ENCODE measurements at places on chromosomes 5 and 9.
A peak's percentile ranks its signal among the peaks of the same experiment; 100 is the strongest.

GRCh38 chr5:86795659-86796058 lies 177.9 kb downstream of the COX7C start:
- DNase-seq = no peak

DNA sequence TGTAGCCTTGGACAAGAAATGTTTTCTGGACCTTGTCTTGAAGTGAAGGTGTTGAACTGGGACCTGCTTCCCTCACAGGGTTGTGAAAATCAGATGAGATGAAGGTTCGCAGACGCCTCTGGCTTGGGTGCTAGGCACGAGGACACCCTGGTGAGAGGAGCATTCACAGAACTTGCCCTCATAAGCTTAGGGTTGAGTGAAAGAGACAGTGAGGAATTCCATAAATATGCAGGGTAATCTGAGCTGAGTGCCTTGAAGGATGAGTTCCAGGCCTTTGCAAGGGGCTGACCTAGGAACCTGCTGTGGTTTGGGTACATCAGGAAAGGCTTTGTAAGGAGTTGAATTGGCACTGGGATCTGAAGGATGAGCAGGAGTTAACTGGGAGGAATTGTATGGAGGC lies 75.7 kb upstream of the SAP30L start:
- DNase-seq = no peak

- peak; percentile 86 for DNase-seq
Measured at GRCh38 chr5:107672211-107673038, 1.7 kb upstream of the EFNA5 start.

GRCh38 chr5:110630350-110630749 lies 96.1 kb downstream of the TMEM232 start:
- DNase-seq = no peak

- DNase-seq = no peak
Measured at GRCh38 chr9:128175102-128175563, 15.1 kb downstream of the BBLN start.

DNA sequence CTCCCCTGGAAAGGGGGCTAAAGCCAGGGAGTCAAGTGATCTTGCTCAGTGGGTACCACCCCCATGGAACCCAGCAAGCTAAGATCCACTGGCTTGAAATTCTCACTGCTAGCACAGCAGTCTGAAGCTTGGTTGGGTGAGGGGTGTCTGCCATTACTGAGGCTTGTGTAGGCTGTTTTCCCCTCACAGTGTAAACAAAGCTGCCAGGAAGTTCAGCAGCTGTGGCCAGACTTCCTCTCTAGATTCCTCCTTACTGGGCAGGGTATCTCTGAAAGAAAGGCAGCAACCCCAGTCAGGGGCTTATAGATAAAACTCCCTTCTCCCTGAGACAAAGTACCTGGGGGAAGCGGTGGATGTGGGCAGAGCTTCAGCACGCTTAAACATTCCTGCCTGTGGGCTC lies 17.1 kb upstream of the EPB41L4A start:
- no peak for DNase-seq

GRCh38 chr5:174521449-174521848 lies 202.9 kb upstream of the MSX2 start:
- no peak for DNase-seq

DNA sequence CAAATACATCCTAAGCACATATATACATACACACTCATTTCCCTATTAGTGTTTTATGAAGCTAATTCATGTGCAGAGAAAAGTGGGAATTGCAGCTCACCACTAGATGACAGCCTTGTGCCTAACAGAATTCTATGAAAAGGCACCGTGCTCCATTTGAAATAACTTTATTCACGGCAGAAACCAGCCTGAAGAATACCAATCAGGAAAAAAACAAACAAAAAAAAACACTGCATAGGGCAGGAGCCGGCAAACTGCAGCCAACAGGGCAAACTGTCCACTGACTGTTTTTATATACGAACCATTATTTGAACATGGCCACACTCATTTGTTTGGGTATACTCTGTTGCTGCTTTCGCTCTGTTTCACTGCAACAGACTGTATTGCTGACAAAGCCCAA lies 33.6 kb downstream of the ERMP1 start:
- DNase-seq = peak; percentile 10

GRCh38 chr5:142613271-142613671 lies 72.6 kb downstream of the FGF1 start:
- no peak for DNase-seq

DNA sequence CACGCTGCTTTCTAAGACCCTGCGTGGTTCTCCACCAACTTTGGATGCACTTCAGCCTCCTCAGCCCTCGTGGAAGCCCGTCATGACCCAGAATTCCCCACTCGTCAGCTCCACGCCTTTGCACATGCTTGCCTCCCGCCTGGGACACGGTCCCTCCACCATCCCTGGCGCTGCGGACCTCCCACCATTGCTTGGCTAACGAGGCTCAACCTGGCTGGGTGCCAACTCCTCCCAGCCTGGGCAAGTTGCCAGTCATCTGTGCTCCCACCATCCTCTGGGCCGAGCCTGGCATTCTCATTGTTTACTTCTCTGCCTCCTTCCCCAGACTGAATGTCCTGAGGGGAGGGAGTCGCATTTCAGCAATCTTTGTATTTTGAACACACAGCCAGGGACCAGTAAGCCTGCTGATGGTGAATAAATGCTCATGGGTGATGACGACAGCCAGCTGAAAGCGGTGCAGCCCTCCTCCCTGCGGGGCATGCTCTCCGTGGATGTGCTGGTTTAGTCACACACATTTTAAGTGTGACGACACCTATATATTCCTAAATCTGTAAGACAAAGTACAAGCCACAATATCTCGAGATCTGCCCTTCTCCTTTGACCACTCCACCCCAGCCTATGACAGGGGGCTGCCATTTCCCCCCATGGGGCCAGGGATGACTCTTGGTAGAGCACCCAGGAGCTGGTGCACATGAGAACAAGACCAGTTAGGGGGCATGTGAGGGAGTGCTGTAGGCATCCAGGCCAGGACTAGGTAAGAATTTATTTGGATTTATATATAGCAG lies 37.6 kb downstream of the ANKRD33B start:
- peak; percentile 96 for DNase-seq

DNA sequence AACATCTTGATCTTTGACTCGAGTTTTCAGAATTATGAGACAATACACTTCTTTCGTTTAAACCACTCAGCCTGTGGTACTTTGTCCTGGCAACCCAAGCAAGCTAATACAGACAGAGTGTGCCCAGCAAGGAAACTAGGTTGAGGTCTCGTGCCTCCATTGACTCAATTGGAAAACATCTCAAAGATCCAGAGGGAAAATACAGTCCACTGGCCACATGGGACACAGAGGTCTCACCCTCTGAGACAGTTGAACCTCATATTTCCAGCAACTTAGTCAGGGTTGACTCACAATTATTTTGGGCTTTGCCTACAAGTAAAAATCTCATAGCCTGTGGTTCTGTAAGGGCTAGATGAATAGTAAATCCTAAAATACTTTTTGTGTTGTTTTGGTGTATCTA lies 631.5 kb downstream of the MTRR start:
- no peak for DNase-seq

- no peak for DNase-seq
Measured at GRCh38 chr5:35890021-35891020, 33.6 kb downstream of the IL7R start.

DNA sequence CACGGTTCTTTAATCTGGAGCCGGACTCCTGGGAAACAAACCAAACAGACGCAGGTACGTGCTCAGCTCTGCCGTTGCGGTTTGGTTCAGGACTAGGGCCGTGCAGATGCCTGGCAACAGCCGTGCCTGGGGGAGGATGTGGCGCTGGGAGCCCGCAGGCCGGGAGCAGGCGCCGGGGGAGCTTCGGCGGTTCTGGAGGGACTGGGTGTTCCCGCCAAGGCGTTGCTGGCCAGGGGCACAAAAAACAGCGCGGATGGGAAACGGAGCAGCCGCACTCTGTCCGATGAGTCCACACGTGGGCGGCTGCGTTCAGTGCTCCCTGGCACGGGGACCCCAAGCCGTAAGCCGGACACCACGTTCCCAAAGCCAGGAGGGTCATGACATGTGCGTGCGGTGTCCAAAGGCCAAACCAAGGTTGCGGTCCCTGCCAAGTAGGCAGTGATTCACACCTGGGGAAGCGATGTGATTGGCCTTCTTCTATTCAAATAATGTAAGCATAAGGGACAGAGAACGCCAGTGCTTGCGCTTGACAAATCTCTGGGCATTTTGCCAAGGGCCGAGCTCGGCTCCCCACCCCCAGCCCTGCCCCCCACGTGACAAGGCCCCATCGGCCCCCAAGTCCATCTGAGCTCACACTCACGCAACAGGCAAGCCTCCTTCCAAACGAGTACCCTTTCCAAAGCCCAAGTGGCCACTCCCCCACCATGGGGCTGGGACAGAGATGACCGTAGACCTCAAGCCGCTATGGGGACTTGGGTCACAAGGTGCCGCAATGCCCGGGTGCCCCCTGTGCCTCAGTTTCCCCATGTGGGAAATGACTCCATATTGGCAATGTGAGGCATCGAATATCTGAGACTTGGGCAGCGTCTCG lies 49.7 kb upstream of the NKD2 start:
- no peak for DNase-seq

DNA sequence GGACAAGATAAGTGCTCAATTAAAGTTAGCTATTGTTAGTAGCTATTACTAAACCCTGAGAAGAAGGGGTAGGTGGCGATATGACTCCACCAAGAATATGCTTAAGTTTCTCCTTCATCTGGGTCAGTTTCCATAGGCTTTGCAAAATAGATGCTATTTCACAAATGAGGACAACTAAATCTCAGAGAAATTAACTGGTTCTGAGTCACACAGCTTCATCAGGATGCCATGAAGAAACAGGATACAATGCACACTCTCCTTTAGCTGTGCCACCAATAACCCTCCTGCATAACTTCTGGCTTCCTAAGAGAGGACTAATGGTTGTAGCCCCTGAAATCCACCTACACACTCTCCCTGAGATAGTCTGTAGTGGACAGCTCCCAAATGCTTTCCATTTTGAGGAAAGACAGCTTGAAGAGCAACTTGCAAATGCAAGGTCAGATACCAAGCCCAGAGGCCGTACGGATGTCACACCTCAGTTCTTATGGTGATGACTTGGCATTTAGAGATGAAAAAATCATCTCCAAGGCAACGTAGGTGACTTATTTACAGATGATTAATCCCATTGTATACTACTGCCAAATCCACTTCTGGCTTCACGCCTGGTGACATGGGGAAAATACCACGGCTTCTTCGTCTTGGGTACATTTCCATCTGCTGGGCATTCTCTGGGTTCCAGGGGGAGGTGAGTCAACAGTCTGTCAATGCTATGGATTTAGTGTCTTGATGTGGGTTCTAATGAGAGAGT lies 251.4 kb upstream of the IL12B start:
- DNase-seq = no peak

GRCh38 chr5:154311362-154311761 lies 120.8 kb downstream of the GALNT10 start:
- DNase-seq = no peak

DNA sequence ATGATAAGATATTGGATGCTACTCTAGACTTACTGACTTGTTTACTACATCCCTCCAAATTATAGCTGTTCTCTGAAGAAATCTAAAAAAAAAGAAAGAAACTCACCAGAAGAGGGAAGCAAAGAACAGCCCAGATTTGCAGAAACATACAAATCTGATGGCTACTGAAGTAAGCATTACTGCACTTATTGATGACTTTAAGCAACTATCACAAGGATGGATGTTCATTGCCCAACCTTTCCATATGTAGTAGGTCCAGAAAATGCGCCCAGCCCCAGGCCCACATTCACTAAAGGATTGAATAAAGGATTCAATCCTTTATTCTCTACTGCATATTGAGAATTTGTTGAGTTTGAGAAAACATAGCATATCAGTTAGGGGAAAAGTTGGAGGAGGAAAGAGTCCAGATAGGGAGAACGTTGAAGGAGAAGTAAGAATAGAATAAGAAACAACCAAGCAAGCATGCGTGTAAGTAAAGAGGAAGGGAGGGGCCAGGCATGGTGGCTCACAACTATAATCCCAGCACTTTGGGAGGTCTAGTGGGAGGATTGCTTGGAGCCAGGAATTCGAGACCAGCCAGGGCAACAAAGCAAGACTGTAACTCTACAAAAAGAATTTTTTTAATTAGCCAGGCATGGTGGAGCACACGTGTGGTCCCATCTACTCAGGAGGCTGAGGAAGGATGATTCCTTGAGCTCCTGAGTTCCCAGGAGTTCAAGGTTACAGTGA lies 33.8 kb upstream of the DTWD2 start:
- peak; percentile 2 for DNase-seq

- no peak for DNase-seq
Measured at GRCh38 chr9:110125207-110125751, 82.7 kb downstream of the C9orf152 start.

- peak; percentile 48 for DNase-seq
Measured at GRCh38 chr5:90940227-90940995, 381.8 kb downstream of the ADGRV1 start.

DNA sequence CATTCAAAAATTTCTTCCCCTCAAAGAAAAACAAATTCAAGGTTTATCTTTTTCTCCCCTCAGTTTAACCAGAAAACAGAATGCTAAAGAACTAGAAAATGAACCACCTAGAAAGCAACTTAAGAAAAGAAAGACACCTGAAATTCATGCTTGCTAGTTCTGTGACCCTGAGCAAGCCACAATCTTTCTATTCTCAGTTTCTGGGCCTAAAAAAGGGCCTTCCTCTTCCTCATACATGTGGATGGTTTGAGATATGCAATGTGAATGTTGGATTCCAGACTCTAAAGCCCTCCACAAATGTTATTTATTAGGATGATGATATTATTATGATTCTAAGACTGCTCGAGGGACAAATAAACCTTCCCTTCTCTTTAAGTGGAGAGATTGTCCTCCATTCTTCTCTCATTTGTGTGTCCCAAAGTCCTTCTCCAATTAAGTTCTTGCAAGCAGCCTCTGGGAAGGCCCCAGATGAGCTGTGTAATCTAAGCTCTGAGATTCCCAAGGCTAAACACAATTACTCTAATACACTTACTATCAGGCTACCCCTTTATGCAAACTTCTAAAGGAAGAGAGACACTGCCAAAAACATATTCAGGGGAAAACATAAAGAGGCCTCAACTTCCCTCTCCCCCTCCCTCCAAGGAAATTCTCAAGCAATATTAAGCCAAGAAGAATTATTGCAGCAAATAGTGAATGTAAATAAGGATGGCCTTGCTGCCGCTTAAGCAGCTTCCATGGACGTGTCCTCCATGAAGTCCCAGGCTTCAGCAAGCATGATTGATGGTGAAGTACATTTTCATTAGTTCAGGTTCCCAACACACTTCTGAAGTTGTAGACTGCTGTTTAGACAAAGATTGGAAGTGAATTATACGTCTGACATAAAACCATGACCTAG lies 80.2 kb downstream of the PRKACG start:
- DNase-seq = no peak

DNA sequence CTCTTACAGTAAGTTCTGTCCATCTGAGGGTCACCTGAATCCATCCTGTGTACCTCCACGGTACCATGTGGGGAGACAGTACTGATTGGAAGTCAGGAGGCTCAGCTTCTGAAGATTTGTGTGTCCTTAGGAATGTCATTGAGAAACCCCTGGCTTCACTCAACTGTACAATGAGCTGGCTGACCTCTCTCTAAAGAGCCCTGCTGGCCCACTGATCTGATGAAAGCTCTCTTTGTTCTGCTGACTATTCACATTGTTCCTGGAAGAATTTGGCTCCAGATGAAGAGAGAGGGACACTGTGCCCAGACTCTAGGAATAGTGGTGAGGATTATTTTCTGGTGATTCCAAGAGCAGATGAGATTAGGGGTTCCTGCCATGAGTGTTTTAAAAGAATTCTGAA lies 141.2 kb downstream of the LURAP1L start:
- no peak for DNase-seq
